ENCODE measurements at places on chromosomes 13 and 19.
A peak's percentile ranks its signal among the peaks of the same experiment; 100 is the strongest.

- DNase-seq = no peak
Observed at GRCh38 chr13:48230541-48230940, 2.5 kb upstream of the ITM2B start.

GRCh38 chr19:57363688-57364181 lies 384 bp downstream of the TRAPPC2B start:
- no peak for DNase-seq

- DNase-seq = no peak
Observed at GRCh38 chr19:29806098-29806866, 5.5 kb upstream of the CCNE1 start.

- DNase-seq = no peak
Observed at GRCh38 chr13:68145852-68146251, 915.7 kb upstream of the PCDH9 start.

- no peak for DNase-seq
Observed at GRCh38 chr19:2237051-2237868, 636 bp downstream of the SF3A2 start.

GRCh38 chr19:18223860-18224524 lies 2.2 kb downstream of the PDE4C start:
- DNase-seq = no peak

GRCh38 chr19:38733493-38734175 lies 10.6 kb downstream of the CAPN12 start:
- no peak for DNase-seq

DNA sequence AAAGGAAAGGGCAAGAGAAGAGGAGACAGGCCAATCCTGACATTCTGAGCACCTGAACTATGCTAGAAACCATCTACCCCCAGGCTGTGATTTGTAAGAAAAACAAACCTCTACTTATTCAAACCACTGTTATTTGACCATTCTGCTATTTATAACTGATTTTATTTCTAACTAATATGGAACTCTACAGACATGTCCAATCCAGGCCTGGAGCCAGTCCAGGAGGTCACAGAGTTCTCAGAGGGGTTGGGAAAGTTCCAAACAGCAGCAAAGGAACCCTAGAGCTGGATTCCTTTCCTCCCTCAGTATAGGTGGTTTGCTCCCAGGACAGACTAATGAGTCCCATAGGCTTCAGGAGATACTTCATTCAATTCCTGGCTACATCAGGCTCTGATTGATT lies 24.2 kb downstream of the SIAH3 start:
- DNase-seq = no peak

GRCh38 chr13:74986609-74987008 lies 495.4 kb downstream of the TBC1D4 start:
- no peak for DNase-seq

GRCh38 chr19:11995174-11995573 lies 30.3 kb downstream of the ZNF763 start:
- no peak for DNase-seq

DNA sequence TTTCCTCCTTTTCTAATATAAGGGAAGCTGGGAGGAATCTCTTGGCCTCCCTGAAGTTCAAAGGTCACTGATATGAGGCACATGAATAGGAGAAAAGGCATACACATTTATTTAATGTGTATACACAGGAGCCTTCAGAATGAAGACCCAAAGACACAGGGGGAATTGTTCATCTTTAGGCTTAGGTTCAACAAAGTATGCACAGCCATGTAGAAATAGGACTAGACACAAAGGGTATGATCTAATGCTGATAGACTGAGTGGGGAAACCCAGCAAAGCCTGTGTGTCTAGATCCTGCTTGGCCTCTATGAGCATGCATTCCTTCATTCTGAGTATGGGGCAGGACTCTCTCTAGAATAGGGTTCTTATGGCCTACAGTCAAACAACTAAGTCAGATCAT lies 177.1 kb upstream of the RFC3 start:
- DNase-seq = no peak

DNA sequence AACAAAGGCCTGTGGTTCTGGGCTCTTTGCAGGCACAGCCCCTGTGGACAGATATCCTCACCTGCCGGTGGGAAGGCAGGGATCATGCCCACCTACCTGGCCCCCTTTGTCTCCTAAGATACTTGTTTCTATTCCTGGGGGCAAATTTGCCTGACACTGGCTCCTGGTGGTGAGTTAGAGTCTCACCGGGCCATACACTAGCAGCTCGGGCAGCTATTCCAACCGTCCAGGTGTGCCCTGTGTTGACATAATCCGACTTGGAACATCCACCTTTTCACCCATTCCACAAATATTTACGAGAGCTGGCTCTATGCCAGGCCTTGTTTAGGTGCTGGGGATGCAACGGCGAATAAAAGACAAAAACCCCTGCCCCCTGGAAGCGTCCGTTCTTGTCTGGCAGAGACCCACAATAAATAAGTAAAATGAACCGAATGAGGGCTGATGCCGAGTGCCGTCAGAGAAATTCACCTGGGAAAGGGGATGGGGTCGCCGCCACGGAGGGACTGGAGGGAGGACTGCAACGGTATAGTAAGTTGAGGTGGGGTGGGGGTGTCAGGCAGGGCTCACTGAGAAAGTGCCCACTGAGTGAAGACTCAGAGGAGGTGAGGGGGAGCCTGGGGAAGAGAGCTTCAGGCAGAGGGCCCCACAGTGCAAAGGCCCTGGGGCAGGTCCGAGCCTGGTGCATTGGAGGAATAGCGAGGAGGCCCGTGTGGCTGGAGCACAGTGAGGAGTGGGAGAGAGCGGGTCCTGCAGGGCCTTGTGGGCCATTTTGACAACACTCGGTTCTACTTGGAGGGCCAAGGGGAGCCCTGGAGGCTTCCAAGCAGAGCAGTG lies 43.2 kb upstream of the RANBP3 start:
- no peak for DNase-seq

- no peak for DNase-seq
Observed at GRCh38 chr13:36919171-36919832, 736 bp downstream of the SMAD9 start.

GRCh38 chr13:23670793-23671192 lies 100.6 kb downstream of the TNFRSF19 start:
- no peak for DNase-seq

GRCh38 chr13:44044547-44045179 lies 165.0 kb downstream of the LACC1 start:
- DNase-seq = no peak

DNA sequence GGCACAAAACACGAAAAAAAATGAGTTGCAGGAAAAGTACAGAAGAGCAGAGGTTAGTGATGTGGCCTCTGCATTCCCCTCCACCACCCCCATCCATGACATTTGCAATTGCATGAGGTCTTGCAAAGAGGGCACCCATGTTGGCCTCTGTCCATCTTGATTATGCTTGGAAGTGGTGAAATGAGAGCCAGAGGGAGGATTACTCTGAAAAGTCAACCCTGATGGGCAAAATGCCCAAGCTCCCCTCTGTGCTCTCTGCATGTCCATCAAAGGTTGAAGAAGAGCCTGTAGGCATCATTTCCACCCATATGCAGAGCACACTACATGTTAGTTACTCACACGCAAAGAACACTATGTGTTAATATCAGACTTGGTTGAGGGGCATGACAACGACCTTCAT lies 71.4 kb downstream of the SLC15A1 start:
- DNase-seq = no peak

DNA sequence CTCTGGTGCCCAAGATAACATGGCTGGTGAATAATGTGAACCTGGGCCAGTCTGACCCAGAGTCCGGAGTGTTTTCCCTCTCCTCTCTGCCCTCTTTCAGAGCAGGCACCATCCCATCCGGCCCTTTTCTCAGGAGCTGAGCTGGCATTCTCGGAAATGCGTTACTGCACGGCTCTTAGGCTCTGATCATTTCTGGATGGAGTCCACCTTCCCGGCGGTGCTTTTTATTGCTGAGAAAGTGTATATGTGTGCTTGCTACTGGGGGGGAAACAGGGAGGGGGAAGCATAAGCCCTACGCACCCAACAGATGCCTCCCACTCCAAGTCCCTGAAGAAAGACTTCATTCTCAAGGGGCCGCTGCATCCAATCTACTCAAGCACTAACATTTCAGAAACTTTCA lies 6.6 kb downstream of the CACNA1A start:
- no peak for DNase-seq

DNA sequence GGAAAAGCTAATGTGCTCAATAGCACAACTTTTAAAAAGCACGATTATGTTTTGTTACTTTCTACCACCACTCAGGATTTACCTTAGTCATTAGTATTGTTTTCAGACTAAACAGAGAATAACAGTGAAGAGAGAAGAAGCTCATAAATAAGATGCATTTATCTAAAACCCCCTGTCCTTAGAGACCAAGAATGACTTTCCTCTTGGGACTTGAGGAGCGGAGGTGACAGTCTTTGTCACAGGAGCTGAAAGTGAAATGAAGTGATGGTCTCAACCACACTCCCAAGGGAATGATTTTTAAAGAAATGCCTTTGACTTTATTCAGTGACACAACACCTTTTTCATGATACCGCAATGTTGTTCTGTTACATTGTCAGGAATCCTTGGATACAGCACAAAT lies 190.6 kb upstream of the NBEA start:
- DNase-seq = no peak

- no peak for DNase-seq
Observed at GRCh38 chr19:40461669-40462221, 3.8 kb downstream of the BLVRB start.

DNA sequence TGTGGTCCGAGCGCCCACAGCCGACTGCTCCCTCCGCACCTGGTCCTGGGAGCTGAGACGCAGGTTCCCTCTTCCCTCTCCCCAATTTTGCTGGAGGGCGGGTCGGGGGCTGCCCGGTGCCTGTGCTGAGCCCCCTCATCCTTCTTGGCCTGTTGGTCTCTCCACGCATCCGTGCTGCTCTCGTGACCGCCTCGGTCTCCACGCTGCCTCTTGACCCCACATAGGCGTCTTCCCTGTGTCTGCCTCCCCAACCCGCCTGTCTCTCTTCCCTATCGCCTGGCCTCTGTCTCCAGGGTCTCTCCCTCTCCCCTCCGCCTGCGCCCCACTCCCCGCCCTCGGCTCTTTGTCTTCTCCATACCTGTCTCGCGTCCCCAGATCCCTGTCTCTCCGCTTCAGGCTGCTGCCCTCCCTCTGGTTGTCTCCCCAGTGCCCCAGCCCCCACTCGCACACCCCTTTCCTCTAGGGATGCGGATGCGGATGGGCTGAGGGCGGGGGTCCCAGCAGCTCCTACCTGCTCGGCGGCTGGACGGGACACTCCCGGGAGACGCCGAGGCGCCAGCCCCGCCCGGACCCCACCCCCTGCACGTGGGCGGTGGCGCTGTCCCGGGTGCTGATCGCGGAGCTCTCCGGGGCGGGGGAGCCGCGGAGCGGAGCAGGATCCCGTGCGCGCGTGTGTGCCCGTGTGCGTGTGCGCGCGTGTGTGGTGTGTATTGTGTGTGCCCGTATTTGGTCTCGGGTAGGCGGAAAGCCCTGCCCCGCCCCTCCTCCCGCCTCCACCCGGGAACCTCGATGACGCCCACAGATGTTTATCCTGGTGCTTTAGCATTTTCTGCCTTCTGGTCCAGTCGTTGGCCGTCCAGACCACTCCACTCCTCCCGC lies at the start of gene SYT5:
TSS of gene SYT5 (minus strand) at position 684 of the 879 bp plus-strand sequence. CDS start 1,248 bp downstream, outside the sequence.
- DNase-seq = peak; percentile 43

GRCh38 chr13:102680842-102681740 lies 13.8 kb downstream of the METTL21C start:
- no peak for DNase-seq
